MCF 10A (cell line): ENCODE measurements at places on chromosomes 2 and 18. TPM values are rescaled to one million over a fixed set of nuclear protein-coding genes. Genes with fewer than 3 reads are reported as not detected.

The RNF125 gene
- 3.5 and 6.2 TPM in 2 replicates for total RNA-seq

The SERPINB3 gene
- total RNA-seq: 0.28 TPM in 1 of 2 replicates, not detected in the other

The ZNF385B gene
- 0.33 TPM in 1 of 2 replicates, not detected in the other for total RNA-seq

- no peak for DNase-seq
These were observed 78.8 kb upstream of the RND3 start for GRCh38 chr2:150566289-150566688.

GRCh38 chr2:219506802-219507526 is 7.3 kb upstream of the ASIC4 start:
- no peak for DNase-seq

GRCh38 chr2:230153390-230153976 is 66.3 kb downstream of the SP110 start:
- no peak for DNase-seq

GRCh38 chr2:62348700-62349099 is 152.8 kb downstream of the B3GNT2 start:
- no peak for DNase-seq

DNA sequence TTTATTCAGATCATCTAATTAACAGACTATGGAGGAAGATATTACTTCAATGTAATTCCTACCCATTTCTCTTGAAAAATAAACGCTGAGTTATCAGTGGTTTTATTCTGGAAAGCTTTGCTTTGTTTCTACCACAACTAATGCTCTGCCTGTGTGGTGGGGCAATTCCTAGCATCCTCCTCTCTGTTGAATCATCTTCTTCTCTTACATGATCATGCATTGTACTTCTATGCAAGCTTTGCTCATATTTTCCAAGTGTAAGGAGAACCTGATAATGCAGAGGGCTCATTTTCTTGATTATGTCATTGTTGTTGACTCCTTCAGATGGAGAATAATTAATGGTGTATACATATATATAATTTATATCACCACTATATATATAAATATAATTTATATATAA is 46.7 kb downstream of the CCDC195 start:
- no peak for DNase-seq

DNA sequence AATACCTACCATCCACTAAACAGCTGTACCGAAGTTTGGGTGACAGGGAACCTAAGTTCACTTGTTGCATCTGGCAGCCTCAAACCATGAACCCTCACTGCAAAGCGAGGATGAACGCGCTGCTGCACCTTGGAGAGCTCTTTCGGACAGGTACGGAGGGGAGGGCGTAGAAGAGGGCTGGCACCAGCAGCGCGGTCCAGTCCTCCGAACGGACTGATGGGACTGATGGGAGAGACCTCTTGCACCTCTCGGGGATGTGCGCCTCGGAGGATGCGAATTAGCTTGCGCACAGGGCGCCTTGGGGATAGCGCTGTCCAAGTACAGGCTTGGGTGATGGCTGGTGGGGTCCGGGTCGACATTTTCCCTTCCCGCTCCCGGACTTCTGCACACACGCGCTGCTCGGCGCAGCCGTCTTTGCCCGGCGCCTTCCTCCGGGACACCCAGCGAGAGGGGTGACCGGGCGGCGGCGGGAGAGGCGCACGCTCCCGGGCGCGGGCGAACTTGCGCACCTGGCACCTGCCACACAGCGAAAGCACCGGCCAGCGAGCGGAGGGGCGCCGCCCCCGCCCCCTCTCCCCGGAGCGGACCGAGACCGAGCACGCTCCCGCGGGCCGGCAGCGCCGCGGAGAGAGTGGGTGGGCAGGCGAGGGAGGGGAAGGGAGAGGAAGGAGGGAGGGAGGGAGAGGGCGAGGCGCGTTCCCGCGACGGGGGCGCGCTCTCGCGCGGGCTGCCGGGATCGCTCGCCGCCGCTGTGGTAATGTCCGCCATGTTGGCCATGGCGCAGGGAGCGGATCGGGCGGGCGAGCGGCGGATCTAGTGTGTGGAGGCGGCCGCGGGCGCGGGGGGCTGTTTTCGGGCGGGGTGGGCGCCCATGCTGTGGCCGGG is at the start of gene EPC2:
EPC2 (plus strand) TSS at position 754 of the 885 bp plus-strand sequence. CDS start 267 bp downstream, outside the sequence.
- peak; percentile 79 for DNase-seq
